ENCODE measurements at places on chromosomes 12 and 14. TPM values are rescaled to one million over a fixed set of nuclear protein-coding genes. Genes with fewer than 3 reads are reported as not detected.

DNA sequence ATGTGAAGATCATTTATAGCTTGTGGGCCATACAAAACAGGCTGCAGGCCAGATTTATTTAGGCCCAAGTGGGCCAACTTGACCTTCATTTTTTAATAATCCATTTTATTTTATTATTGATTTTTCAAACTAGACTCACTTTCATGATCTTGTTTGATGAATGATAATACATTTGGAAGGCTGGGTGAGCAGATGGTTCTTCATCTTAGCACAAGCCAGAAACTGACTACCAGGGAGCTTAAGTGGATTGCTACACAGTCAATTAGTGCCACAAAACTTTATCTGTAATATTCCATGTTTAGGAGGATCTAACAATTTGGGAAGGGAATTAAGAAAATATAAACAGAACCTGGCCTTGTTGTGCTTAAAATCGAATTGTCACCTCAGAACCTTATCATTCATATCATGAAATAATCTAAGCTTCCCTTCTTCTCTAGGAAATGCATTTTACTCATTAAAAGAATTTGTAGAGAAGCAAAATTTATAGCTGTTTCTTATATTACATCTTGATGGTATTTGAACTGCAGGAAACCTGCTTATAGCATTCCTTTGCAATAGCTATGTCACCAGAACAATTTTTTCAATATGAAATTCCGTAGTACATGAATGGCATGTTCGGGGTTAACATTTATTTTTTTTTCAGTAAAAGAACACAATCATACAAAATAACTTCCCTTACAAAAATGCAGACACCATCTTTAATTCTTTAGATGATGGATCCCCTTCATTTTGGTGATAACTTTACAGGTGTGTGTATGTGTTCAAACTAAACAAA lies 62.0 kb upstream of the CSRP2 start:
- no peak for DNase-seq

- no peak for DNase-seq
Measured at GRCh38 chr12:53268630-53269562, 797 bp downstream of the ESPL1 start.

DNA sequence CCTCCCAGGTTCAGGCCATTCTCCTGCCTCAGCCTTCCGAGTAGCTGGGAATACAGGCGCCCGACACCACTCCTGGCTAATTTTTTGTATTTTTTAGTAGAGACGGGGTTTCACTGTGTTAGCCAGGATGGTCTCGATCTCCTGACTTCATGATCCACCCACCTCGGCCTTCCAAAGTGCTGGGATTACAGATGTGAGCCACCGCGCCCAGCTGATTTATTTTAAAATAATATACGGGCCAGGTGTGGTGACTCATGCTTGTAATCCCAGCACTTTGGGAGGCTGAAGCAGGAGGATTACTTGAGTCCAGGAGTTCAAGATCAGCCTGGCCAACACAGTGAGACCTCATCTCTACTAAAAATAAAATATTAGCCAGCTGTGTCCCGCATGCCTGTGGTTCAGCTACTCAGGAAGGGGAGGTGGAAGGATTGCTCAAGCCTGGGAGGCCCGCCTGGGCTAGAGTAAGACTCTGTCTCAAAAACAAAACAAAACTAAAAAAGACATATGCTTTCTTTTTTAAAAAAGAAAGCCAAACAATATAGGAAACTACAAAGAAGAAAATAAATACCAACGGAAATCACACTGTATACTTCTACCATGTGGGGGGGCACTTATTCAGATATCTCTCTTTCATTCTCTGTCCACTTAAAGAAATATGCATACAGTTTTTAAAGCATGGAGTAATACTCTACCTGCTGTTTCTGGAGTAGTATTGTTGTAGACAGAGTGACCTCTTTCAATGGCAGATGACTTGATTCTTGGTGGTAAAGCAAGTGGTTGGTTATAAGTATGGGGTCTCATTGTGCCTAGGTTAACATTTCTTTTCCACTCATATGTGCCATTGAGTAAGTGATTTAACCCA lies 930 bp upstream of the MIA2 start:
- DNase-seq, result no peak

DNA sequence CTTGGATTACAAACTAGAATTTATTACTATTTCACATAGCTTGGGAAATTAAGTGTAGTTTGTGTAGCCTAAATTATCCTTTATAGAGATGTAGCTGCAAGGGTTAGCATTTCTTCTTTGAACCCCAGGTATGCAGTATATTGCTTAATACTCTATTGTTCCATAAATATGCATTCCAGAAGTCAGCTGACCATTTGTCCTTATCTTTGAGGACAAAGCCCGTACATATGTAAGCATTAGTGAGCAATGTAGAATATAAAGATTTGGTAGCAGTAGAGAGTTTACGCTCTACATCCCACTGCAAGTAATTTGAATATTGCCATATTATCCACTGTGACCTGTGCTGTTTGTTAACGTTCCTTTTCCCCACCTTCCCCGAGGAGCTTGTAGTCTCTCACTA lies 26.9 kb downstream of the PPM1A start:
- no peak for DNase-seq

GRCh38 chr14:75238756-75239455 lies 39.7 kb upstream of the FOS start:
- DNase-seq, result no peak

Gene SSPN
- not detected for total RNA-seq

Gene CCDC196
- total RNA-seq, result not detected

Gene TMPRSS12
- total RNA-seq, result not detected

Gene USP30
- 21.0 TPM for total RNA-seq
